ENCODE measurements at places on chromosomes 7 and 10.

DNA sequence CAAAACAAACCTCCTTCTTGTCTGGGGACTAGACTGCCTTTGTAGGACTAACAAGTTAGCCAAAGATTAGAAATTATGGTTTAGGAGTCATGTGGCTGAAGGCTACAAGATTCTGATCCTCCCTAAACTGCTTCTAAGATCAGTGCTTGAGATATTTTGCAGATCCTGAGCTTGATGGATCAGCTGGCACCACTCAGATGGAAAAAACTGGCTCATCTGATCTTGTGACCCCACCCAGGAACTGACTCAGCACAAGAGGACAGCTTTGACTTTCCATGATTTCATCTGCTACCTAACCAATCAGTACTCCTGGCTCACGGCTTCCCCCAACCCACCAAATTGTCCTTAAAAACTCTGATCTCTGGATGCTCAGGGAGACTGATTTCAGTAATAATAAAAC lies 271.5 kb upstream of the TAC1 start:
- DNase-seq, result no peak

- no peak for DNase-seq
These were observed 3.1 kb upstream of the ADAM12 start for GRCh38 chr10:126391192-126391885.

GRCh38 chr7:5324961-5325360 lies 42.2 kb downstream of the SLC29A4 start:
- no peak for DNase-seq

DNA sequence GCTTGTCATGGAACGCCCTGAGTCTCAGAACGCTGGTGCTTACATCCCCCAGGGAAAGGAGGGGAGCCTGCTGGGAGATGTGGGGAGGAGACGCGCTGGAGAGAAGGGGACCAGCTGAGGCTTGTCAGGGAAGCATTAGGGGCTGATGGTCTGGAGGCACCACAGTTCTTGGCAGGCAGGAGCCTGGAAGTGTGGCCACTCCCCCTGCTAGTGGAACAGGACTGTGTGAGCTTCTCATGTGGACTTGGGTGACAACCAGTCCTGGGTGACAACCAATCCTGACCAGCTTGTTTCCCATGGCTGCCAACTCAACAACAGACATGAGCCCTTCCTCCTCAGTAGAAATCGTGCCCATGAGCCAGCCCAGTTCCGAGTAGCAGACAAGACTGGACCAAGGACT lies 87.8 kb downstream of the SPDYE5 start:
- DNase-seq, result no peak

DNA sequence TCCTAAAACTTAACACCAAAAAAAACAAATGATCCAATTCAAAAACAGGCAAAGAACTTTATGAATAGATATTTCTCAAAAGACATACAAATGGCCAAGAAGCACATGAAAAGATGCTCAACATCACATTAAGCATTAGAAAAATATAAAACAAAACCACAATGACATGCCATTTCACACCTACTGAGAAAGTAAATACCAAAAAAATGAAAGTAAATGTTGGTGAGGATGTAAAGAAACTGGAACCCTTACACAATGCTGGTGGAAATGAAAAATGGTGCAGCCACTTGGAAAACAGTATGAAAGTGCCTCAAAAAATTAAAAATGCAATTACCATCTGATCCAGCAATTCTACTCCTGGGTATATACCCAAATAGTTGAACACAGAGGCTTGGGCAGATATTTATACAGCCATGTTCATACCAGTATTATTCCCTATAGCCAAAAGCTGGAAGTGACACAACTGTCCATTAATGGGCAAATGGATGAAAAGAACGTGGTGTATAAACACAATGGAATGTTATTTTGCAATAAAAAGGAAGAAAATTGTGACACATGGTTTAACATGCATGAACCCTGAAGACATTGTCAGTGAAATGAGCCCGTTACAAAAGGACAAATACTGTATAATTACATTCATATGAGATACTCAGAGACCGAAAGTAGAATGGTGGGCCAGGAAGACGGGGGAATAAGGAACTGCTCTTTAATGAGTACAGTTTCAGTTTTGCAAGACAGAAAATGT lies 89.0 kb downstream of the JMJD1C start:
- DNase-seq, result peak; percentile 80

DNA sequence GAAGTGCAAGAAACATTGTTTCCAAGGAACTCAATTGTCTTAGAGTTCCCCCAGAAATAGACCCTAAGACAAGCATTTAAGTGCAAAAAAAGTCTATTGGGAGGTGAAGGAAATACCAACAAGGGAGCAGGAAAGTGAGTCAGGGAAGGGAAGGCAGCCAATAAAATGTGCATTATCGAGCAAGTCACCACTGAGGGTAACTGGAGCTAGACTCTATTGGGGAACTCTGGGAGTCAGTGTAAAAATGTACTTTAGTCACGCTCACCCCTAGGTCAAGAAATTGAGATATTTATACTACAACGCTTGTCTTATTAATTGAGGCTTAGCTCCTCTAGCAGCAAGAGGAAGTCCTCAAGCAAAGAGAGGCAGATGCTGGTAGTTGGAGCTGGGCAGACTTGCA lies 137.7 kb downstream of the RTKN2 start:
- peak; percentile 64 for DNase-seq

DNA sequence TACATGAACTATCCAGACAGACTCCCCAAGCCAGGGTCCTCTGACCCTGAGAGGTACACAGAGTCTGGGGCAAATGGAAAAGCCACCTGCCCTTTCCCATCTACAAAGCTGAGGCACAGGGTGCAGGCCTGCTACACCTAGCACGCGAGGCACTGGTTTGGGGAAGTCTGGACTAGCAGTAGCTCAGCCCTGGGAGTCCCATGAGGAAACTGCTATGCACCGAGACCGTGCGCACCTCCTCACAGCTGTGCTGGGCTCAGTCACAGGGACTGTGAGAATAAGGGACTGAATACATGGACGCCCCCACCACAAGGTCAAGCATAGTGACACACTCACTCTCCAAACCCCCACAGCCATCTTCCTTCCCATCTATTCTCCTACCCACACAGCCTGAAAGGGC lies 8.2 kb downstream of the MAT1A start:
- DNase-seq, result no peak

- no peak for DNase-seq
These were observed 83.8 kb downstream of the DLG5 start for GRCh38 chr10:77842652-77843212.

DNA sequence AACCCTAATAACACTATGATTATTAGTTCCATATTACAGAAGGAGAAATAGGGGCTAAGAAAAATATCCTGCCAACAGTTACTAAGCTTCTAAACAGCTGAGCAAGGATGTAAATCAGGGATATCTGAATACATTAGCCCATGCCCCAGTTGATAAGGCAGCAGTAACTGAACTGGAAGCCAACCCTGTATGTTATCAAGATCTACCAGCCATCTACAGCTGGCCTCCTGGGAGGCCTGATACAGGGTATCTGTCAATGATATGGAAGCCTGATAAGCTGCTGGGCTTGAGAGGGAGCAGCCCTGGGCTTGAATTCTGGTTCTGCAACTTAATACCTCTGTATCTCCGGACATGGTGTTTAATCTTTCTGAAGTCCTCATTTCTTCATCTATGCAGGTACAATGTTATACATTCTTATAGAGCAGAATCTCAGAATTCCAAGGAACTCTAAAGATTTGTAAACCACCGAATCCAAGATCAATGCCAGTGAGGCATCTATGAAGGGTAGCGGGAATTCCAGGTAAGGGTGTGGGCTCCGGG lies 37.9 kb upstream of the AFAP1L2 start:
- DNase-seq, result no peak

- no peak for DNase-seq
These were observed 197.6 kb downstream of the TMEM178B start for GRCh38 chr7:141271451-141271850.

- peak; percentile 37 for DNase-seq
These were observed 25.7 kb upstream of the LRRC4 start for GRCh38 chr7:128056901-128057300.

GRCh38 chr7:77420986-77421672 lies 5.0 kb upstream of the GSAP start:
- no peak for DNase-seq

DNA sequence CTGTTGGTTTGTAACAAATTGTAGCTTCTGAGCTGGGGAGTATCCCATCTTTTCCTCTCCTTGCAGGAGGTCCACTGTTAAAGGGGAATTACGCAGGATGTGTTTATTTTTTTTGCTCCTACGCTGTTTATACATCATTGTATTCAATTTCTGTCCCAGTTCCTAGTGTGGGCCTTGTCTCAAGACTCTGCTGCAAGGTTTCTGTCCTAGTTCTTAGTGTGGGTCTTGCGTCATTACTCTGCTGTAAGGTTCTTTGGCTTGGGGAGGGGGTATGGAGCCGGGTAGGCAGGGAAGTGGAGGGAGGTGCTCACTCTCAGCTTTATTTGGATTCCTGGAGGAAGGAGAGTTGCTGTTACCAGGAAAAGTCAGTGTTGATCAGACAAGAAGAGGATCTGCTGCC lies 64.0 kb upstream of the TRIM8 start:
- no peak for DNase-seq

Data from MCF 10A (cell line).